Stimulated activated CD4-positive, alpha-beta T cell treated with anti-CD3 and anti-CD28 coated beads, Interleukin-12 subunit alpha, Interleukin-12 subunit beta, amount 100 ng/mL, for 24 hours (primary cell): ENCODE measurements at places on chromosomes 4 and X.

DNA sequence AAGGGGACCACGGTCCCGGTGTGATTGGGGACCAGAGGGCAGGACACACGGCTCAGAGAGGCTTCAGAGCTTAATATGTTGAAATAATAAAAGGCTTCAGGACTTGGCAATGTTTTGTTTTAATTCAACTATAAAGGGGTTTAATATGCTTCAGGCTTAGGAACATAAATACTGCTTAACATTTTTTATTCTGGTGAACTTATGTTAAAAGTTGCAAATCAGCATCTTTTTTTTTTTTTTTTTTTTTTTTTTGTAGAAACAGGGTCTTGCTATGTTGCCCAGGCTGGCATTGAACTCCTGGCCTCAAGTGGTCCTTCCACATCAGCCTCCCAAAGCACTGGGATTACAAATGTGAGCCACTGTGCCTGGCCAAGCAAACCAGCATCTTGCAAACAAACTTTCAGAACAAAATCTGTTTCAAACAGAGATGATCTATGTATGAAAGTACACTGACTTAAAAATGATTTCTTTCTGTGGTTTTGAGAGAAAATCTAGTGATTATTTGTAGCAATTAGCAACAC lies 37.7 kb downstream of the RHOH start:
- no peak for DNase-seq

- DNase-seq: no peak
Observed at GRCh38 chrX:78931814-78932213, 13.4 kb upstream of the P2RY10 start.

DNA sequence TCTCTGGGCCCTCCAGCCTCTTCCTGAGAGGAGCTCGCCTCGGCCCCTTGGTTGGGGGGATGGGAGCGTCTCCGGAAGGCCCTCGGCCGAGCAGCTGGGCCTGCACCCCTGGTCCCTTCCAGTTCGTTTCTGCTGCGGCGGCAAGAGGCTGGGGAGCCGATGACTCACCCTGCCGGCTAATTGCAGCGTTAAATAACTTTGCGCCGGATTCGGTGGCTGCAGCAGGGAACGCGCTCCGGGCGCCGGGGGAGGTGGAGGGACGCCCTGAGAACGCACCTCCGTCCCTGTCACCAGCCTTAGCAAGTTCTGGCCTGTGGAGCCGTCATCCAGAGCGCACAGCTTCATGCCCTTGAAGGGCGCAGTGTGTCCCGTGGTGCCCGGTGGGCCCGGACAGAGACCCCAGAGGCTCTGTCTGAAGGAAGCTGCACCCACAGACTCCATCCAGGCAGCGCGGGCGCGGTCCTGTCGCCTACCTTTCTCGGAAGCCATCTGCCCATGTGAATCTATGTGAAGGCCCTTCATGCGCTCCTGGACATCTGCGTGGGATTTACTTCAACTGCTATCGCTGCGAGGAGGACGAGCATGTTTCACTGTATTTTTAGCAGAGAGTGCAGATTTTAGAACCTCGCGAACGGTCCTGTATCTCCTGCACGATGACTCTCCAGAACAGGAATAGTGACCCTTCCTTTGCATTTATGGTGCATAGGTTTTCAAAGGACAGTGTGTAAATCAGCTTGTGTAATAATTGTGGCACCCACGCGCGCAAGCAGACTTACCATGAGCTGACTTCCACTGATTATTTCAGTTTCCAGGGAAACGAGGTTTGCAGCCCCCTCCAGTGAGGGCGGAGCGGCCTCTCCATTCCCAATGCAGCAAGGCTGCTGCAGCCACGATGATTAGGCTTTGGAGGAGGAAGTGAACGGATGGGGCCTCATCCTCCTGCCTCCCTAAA lies 1.7 kb upstream of the TMEM271 start:
- DNase-seq: peak; percentile 22

DNA sequence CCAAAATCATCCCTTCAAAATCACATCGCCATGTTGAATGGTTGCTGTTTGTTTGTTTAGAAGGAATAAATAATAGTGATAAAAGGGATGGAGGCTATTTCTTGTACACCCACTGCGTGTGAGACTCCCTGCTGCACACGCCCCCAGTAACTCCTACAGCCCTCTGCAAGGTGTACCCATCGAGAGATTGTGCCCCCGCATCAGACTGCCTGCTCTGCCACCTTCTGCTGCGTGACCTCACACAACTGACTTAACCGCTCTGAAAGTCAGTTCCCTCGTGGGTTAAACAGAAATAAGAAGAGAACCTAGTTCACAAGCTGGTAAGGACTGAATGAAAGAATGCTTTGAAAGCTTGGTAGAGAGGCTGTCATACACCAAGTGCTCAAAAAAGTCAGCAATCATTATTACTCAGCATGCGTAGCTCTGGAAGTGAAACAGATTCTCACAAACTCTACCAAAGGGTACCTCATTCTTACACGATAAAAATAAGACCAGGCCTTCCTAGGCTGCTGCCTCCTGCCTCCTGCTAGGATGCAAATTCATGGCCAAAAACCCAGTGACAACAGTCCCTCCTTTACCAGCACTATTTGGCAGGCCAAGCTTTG lies 147.1 kb downstream of the CPEB2 start:
- no peak for DNase-seq

DNA sequence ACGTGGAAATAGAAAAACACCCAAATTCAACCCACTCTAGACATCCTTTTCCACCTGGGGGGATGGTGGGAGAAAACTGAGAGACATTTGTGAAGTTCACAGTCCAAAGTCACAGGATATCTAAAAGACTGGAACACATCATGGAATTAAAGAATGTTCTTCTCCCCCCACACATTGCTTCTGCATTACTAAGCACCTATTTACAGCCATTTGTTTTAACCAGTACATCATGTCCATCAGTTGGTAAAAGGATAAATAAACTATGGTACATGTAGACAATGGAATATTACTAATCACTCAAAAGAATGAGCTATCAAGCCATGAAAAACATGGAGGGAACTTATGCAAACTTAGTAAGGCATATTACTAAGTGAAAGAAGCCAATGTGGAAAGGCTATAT lies 185.5 kb upstream of the ANXA10 start:
- no peak for DNase-seq

GRCh38 chr4:78552389-78553042 lies 946 bp downstream of the ANXA3 start:
- no peak for DNase-seq

GRCh38 chr4:159950707-159951106 lies 847.8 kb downstream of the RAPGEF2 start:
- DNase-seq: no peak

DNA sequence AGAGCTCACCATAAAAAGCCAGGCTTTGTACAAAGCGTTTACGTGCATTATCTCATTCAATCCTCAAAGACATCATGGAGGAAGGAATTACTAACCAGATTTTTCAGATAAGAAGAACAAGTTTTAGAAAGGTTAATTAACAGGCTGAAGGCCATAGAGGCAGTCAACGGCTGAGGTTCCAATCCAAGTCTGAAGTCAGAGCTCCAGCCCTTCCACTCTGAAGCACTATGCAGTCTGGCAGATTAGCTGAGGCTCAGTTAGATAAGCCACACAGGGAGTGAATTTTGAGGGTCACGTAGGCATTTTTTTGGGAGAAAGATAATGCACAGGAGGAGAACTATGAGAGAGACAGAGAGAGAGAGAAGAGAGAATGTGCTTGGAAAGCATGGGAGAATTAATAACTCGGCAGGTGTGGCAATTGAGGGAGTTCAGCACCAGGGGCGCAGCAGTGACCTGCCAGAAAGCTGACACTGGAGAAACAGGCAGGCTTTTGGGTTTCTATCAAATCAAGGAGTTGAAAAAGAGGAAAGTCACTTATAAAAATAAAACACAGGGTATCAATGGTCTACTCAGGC lies 116.5 kb upstream of the NAP1L5 start:
- DNase-seq: no peak

- DNase-seq: no peak
Observed at GRCh38 chr4:145886871-145887240, 51.8 kb downstream of the ZNF827 start.

- no peak for DNase-seq
Observed at GRCh38 chr4:100100985-100101384, 89.3 kb downstream of the DDIT4L start.

DNA sequence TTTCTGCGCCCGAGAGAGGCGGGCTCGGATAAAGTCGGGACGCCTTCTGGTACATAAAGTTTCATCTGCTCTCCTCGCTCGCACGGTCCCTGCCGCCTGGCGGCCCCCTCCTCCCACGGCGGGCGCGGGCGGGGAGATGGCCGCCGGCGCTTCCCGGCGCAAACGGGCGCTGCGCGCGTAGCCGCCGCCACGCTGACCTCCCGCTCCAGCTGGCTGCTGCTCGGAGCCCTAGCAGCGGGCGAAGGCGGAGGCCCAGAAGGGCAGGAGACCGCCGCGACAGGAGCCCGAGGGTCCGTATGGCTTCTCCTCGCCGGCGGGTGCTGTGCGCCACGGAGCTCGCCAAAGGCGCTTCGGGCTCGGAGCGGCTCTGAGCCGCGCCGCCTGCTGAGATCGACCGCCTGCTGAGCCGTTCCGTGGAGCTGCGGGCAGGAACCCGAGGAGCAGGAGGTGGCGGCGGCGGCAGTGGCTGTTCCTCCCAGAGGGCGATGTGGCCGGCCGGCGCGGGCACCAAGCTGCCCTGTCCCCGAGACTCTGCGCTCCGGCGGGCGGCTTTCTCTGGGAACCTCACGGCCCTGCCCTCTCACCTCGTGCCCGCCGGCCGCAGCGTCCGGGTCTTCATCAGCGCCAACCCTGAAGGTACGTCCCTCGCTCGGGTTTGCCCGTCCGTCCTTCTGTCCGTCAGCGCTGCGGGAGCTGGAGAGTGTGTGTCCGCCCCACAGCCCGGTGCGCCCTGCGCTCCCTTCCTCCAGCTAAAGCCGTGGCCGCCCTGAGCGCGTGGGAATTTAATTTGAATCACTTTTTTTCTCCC lies at the start of gene NWD2:
NWD2 (plus strand) TSS at position 161 of the 808 bp plus-strand sequence; CDS start at position 486, 325 bp downstream.
- no peak for DNase-seq

DNA sequence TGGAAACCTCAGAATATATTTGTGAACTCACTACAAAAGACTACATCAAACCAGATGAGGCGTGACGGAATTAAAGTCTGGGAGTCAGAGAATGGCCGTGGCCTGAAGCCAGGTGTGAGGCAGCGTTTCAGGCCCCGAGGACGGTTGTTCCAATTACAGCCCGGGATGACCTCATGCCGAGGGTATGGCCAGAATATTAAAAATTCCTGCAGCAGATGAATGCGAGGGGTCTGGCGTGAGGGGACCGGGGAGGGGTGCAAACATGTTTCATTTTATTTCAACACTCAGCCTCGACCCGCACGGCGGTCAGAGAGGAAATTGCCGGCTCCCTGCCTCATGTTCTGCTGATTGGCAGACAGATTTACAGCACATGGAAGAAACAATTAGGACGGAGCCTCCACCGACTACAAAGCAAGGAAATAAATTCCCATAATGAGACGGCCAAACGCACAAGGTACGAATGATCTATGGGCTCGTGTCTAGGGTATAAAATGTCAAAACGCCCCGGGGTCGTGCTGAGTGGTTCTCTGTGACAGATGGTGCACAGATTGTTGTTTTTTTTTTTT lies 289.7 kb downstream of the SHOX start:
- no peak for DNase-seq

DNA sequence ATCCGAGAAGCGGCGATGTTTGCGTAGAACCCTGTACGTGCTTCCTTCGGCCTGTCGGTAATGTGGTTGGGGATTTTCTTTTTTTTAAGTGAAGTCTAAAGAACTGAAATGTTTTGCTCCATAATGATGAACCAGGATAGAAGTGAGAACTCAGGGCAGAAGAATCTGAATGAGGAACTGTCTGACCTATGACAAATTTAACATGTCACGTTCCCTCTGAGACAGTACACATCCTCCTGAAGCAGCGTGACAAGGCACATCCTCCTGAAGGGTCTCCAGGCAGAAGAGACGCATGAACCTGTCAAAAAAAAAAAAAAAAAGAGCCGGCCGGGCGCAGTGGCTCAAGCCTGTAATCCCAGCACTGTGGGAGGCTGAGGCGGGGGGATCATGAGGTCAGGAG lies 6.2 kb downstream of the CSF2RA start:
- DNase-seq: no peak

- no peak for DNase-seq
Observed at GRCh38 chrX:74371425-74372222, 49.7 kb upstream of the SLC16A2 start.

DNA sequence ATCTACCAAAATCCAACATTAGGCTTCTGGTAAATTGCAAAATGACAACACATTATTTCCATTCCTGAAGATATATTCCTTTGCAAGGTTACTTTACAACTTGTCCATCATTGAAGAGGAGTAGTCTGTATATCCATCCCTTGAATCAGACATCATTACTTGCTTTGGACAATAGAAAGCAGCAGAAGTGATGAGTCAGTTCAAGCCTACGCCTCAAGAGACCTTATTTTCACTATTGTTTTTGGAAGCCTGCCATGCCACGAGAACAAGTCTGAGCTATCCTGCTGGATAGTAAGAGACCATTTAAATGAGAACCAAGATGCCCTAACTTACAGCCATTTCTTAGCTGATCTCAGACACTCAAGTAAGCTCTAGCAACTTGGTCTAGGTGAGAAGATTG lies 246.0 kb upstream of the HHIP start:
- no peak for DNase-seq

- DNase-seq: no peak
Observed at GRCh38 chrX:19198473-19198872, 76.2 kb upstream of the ADGRG2 start.

GRCh38 chr4:14934704-14935390 lies 67.4 kb upstream of the CPEB2 start:
- no peak for DNase-seq

DNA sequence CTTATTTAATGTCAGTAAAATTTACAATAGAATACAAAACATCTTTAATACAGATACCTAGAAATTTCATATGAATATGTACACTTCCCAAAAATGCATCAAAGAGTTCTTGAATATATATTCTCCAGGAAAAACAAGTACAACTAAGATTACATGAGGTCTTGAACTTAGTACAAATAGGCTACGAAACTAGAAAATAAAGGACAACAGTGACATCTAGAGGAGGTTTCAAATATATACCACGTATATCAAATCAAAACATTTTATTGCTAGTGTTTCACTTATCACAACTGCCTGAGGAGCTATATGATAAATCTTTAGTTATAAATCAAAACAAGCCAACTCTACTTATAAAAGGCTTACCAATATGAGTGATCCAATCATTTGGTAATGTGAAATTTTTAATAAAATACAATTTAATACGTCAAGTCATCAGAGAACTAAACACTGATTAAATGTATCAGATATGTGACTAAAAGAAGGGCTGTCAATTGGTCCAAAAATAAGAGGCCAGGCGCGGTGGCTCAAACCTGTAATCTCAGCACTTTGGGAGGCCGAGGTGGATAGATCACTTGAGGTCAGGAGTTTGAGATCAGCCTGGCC lies 36.6 kb downstream of the ANAPC10 start:
- DNase-seq: no peak

- DNase-seq: no peak
Observed at GRCh38 chr4:8380511-8381415, 59.8 kb downstream of the ACOX3 start.

DNA sequence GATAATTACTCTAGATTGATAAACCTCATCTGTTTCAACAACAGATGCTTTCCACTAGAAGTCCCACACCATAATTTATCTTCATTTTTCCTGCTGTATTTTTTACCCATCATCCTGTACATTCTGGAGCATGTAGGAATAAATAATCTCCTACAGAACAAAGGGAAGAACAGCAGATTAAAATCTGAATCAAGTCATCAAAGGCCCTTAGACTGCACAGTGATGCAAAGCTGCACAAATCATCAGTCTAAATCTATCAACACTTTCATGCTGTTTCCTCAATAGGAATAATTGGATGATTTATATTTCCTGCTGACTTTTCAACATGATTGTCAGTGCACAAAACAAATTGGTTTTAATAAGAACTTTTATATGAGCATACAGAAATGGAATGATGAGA lies 1143.9 kb downstream of the STIM2 start:
- DNase-seq: no peak
